ENCODE measurements at places on chromosomes 13 and 19. TPM values are rescaled to one million over a fixed set of nuclear protein-coding genes. Genes with fewer than 3 reads are reported as not detected.

KLK15 gene
- not detected for total RNA-seq

HCST gene
- total RNA-seq: 63.3 TPM

NLRP9 gene
- not detected for total RNA-seq

KCNK6 gene
- 2.4 TPM for total RNA-seq

VSTM2B gene
- total RNA-seq: not detected

ZNF419 gene
- 18.6 TPM for total RNA-seq

TNFSF11 gene
- not detected for total RNA-seq

CLEC17A gene
- 0.81 TPM for total RNA-seq

DNA sequence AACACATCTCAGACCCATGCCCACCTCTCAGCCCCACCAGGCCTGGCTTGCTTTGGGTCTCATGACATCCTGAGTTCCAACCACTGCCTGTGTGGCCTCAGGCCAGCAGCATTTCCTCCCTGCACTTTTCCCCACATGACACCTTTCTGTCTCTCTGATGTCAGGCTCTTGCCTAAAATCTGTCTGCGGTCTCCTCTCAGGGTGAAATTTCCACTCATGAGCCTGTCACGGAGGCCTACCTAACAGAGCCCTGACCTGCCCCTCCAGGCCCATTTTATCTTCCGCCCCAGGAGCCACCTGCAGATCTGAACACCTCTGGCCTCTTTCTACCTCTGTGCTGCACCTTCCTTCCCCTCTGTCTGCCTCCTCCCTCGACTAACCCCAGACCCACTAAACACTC lies 93.5 kb downstream of the ZDHHC20 start:
- DNase-seq: no peak

- peak; percentile 62 for DNase-seq
These were observed 67.7 kb upstream of the STARD13 start for GRCh38 chr13:33353210-33353609.

DNA sequence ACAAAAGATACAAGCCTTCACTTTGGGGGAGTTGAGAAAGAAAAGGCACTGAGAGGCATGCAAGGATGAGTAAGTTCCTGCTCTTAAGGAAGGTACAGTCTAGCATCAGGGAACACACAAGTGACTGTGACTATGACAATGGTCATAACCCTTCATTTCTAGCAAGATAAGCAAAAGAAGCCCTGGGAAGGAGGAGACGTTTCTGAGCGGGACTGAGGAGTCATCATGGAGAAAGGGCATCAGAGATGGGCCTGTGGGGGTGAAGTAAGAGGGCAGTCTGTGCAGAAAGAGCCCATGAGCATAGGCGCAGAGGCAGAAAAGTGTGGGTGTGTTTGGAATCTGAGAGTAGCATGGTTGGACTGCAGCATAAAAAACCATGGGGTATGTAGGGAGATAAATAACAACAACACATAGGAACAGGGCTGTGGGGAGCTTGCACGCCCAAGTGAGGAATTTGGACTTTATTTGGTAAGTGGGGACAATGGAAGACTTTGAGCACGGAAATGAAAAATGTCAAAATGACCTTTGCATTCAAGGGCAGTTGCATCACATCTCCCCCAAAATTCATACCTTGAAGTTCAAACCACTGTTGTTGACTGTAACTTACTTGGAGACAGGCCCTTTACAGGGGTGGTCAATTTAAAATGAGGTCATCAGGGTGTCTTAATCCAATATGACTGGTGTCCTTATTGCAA lies 86.7 kb downstream of the MBNL2 start:
- DNase-seq: no peak

DNA sequence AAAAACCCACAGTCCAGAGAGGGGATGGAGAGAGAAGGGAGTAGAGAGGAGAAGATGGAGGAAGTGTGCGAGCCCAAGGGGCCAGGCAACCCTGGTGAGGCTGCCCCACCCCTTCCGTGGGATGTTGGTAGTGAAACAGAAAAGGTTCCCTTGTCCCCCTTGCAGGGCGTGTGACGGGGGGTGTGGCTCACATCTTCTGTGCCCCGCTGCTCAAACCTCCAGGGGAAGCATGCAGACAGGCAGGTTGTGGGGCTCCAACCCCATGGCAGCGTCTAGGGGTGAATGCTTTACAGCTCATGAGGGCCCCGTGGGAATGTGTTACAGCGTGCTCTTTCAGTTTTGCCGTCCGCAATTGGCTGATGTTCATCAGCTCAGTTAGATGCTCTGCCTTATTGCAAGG lies 14.7 kb upstream of the EVI5L start:
- peak; percentile 55 for DNase-seq

- no peak for DNase-seq
These were observed 229.7 kb downstream of the KCNRG start for GRCh38 chr13:50244713-50245574.

DNA sequence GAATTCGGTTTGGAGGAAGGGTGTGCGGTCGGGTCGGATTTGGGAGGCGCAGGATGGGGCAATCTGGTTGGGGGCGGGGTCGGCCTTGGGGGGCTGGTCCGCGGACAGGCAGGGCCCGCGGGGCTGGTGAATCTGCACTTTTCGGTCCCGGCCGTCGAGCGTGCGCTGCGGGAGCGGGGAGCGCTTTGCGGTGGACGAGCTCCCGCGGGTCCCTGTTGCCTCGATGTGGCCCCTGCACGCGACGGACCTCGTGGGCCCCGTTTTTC lies 11.9 kb downstream of the PEAK3 start:
- DNase-seq: no peak

GRCh38 chr19:40578442-40578908 lies 1.8 kb downstream of the SHKBP1 start:
- no peak for DNase-seq

DNA sequence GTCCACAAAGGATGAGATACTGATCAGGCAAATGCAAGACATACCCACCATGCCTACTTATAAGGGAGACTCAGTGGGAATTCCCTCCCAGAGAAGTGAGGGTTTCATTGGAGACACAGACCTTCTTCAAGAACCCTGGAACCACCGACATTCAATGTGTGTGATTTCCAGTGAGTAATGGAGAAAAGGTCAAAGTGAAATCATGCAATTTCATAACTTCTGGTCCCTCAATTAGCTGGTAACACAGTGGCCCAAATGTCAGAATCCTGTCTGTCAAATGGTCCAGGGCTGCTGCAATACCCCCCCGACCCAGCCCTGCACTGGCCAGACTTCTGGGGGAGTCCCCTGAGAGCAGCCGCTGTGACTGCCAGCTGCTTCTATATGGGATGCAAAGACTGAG lies 4.7 kb upstream of the METTL21C start:
- DNase-seq: no peak

DNA sequence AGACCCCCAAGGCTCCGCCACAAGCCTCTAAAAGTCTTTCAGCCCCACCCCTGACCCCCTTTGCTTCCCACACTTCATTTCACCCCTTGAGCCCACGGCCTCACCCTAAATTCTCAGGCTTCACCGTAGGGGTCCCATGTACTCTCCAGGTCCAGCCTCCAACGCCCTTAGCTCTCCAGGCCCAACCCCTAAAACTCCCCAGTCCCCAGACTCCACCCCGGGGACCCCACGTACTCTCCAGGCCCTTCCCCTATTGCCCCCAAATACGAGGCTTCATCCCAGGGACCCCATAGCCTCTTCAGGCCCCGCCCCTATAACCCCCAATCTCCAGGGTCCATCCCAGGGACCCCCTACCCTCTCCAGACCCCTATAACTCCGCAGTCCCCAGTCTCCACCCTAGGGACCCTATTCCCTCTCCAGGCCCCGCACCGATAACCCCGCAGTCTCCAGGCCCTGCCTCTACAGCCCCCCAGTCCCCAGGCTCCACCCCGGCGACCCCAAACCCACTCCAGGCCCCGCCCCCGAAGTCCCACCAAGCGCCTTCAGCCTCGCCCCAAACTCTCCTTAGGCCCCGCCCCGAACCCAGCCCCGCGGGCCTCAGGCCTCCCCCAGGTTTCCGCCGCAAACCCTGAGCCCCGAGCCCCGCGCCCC lies 619 bp downstream of the MED16 start:
- no peak for DNase-seq

DNA sequence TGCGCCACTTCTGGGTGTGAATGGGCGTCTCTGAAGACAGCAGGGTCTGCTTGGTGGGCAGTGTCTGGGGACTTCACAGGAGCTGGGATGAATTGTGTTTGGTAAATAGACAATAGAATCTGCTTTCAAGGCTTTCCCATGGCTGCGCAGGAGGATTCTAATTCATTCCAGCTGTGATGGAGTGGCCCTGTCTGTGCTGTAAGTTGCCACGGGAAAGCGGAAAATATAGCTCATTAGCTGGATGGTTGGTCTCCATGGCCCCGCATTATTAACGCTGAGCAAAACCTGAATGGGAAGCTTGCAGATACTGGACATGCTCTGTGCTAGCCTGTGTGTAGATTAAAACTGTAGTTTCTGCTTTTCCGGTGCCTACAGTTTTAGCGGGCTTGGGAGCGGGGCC lies 15.6 kb upstream of the C1QTNF9 start:
- no peak for DNase-seq

GRCh38 chr13:112973577-112973951 lies 4.5 kb downstream of the MCF2L start:
- DNase-seq: no peak

DNA sequence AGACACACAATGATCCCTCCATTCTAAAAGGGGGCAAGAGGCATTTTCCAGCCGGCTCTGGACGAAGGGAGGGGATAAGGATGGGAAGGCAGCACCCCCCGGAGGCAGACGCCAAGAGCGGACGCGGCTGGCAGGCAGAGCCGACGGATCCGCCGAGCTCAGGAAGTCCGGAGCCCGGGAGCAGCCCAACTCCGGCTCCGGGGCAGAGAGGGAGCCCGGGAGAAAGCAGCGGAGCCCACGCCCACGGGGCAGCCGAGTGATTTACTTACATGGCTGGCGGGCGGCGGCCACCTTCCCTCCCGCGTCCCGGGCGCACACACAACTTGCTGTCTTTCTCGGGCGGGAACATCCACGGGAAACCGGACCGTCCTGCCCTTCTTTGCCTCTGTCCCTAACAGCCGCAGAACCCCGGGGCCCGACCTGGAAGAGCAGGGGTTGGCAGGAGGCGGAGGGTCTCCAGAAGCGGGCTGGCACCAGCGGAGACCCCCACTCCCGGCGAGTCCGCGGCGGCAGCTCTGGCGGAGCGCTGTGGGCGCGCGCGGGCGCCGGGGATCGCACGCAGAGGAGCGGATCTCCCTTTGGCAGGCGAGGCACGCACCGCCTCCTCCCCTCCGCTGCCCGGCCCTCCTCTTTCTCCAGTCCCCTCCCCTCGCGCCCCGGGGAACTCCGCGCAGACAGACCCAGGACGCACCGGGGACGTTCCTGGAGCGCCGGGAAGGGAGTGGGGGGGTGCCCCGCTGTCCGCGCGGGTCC lies at the start of gene LHFPL6:
Gene LHFPL6, minus strand, starts transcription at position 580 of the 753 bp plus-strand sequence.
- peak; percentile 71 for DNase-seq

DNA sequence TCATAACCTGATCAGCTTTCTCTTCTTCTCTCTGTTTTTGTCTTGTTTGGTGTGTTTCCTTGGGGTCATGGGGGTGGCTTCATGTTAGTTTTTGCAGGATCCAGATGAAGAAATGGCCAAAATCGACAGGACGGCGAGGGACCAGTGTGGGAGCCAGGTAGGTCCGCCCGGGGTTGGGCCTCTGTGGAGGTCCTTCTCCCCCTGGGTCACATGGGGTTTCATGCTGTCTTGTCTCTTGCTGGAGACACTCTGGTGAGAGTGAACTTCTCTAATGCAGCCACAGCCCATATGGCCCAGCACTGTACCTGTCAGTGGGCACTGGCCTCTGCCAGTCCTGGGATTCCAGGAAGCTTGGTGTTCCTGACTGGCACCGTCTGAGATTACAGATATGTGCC lies 1.1 kb downstream of the CCNE1 start:
- DNase-seq: no peak

DNA sequence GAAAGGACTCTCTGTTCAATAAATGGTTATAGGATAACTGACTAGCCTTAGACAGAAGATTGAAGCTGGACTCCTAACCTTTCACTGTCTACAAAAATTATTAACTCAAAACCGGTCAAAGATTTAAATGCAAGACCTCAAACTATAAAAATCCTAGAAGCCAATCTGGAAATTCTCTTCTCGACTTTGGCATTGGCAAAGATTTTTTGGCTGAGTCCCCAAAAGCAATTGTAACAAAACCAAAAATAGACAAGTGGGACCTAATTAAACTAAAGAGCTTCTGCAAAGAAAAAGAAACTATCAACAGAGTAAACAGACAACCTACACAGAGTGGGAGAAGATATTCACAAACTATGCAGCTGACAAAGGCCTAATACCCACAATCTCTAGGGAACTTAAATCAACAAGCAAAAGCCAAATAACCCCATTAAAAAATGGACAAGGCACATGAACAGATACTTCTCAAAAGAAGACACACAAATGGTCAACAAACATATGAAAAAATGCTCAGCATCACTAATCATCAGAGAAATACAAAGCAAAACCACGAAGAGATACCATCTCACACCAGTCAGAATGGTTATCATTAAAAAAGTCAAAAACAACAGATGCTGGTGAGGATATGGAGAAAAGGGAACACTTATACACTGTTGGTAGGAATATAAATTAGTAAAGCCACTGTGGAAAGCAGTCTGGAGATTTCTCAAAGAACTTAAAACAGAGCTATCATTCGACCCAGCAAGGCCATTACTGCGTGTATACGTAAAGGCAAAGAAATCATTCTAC lies 266.3 kb downstream of the DNAJC15 start:
- DNase-seq: no peak

DNA sequence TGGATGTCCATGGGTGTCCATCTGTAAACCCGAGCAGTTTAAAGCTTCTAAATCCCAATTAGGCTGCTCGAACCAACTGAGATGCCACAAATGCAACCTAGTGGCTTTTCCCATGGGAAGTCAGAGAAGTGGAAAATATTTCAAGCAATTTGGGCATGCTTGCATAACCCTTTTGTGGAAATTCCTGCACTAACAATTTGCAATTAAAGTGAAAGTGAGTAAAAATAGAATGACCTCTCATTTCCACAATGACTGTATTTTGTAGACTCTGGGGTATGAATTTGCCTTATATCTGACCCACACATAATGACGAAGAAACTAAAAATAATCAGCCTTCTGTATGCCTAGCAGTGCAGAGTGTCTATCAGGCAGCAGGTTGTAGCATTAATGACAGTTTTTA lies 91.8 kb upstream of the TSC22D1 start:
- DNase-seq: no peak

DNA sequence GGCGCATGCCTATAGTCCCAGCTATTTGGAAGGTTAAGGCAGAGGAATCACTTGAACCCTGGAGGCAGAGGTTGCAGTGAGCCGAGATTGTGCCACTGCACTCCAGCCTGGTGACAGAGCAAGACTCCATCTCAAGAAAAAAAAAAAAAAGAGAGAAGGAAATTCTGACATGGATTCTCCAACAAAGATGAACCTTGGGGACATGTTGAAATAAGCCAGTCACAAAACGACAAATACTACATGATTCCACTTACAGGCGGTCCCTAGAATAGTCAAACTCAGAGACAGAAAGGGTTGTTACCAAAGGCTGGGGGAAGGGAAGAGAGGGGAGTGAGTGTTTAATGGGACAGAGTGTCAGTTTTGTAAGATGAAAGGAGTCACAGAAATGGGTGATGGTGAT lies 66.4 kb downstream of the F2RL3 start:
- DNase-seq: no peak

GRCh38 chr19:11286312-11286974 lies 9.5 kb upstream of the TSPAN16 start:
- peak; percentile 30 for DNase-seq
